Fibroblast of lung (primary cell): ENCODE measurements at places on chromosomes 5 and 9.

DNA sequence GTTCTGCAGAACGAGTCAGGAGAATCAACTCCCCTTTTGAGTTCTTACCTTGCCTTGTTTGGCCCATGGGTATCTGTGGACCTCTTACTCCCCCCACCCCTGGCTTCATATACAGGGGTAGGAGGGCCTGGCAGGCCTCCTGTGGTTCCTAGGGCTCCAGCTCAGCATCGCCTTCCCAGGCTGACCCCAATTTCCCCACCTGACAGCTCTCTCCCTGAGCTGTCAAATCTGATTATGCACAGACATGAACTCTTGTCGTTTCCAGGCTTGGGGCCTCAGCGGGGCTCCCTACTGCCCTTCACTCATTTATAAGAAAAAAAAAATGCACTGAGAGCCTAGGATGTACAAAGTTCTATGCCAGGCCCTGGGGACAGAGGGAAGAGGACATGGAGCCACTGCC, 67.9 kb downstream of the PTPN3 start:
- no peak for DNase-seq

DNA sequence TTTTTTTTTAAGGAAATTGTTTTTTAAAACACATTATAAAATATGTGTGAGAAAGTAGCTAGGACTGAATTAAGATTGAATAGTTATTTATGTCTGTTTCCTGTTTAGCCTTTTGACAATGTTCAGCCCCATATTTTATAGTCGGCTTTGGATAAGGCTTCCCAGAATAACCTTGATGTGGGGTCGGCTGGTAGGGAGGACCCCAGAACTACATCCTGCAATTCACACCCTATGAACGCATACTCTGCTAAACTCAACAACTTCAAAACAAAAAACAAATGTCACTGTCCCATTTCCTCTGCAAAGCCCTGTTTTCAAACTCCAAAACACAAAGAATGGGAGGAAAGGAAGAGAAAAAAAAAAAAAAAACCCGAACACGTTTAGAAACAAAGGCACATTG, 63.1 kb downstream of the ARL15 start:
- DNase-seq = no peak

DNA sequence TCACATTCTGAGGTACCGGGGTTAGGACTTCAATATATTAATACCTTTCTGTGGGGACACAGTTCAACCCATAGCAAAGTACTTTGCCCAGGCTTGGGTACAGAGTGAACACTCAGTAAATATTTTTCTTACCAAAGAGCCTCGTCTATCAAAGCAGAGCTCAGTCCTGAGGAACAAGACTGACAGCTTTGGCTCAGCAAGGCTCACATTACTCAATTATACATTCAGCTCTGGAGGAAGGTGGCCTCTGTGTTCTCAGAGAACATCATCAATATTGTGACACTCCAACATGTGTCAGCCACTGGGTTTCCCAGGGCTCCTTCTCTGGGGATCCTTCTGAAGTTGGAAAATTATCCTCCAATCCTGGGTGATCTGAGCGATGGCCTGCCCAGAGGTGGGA, 186.4 kb downstream of the NMUR2 start:
- no peak for DNase-seq

GRCh38 chr9:106305428-106306133, 557.4 kb upstream of the ZNF462 start:
- DNase-seq = no peak

DNA sequence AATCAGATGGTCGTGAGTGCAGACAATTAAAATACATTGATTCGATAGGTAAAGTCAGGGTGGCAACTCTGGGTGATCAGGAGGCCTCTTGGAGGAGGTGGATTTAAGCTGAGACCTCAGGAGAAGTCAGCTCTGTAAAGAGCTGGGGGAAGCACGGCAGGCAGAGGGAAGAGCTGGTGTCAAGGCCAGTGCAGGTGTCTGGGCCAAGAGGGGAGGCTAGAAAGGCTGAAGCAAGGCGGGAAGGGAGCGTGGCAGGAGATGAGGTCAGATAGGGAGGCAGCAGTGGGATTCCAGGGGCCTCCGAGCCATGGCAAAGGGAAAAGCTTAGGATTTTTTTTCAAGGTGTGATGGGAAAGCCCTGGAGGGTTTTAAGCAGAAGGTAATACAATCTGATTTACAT, 178.7 kb downstream of the FSTL4 start:
- DNase-seq = no peak

GRCh38 chr5:28156981-28157380, 1118.6 kb upstream of the CDH9 start:
- DNase-seq = peak; percentile 16
